Activated T-cell treated with anti-CD3 and anti-CD28 coated beads for 1 hour (primary cell): ENCODE measurements at places on chromosomes 5 and 9.

DNA sequence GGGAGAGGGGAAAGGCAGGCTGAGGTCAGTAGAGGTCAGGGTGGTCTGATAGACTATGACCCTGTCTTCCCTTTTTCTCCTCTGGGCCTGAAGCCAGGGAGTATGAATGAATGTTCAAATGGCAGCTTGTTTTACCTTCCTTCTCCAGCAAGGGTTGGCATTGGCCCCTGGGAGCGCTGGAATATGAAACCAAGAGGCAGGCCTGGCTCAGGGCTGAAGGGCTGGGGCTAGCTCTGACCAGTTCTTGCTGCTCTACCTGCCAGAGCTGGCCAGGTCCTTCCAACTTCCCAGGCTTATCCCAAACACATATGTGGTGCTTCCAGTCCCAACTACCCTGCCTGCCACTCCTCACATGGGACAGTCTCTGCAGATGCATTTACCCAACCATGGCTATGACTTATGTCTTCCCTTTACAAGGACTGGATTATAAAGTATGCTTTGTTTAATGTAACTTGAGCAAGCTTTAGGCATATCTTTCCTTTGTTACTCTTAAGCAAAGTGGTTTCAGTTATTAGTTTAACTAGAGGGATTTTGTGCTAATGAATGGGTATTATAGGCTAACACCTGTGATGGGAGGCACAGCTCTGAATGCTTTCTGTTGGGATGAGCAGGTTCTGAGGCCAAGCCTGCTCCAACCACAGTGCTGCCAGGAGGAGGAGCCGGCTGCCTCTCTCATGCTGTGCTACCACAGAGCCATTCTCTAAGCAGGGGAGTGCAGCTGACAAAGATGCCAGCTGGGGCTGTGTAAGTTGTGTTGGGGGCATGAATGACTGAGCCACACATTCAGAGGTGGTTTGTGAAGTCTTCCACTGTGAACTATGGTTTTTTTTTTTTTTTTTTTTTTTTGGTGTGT lies 6.1 kb downstream of the CCNI2 start:
- DNase-seq, result no peak

GRCh38 chr5:72955143-72955767 lies 586 bp upstream of the FCHO2 start:
- DNase-seq, result peak; percentile 10

DNA sequence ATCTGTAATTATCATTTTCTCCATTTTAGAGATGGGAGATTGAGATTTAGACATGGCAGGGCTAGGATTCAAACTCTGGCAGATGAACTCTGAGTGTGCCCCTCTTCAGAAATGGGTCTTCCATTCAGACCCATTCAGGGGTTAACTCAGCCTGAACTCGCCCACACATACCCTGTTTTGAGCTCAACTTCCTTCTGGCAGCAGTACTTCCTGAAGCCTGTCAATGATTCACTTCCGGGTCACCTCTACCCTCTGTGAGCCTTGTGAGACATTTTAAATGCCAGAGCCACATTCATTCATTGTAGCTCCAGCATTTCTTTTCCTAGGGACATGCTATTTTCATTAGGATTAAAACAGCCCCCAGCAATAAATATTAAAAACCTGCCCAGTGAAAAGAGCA lies 209.3 kb upstream of the SLC24A2 start:
- DNase-seq, result no peak

- no peak for DNase-seq
Observed at GRCh38 chr5:181204113-181204825, 727 bp downstream of the TRIM7 start.

DNA sequence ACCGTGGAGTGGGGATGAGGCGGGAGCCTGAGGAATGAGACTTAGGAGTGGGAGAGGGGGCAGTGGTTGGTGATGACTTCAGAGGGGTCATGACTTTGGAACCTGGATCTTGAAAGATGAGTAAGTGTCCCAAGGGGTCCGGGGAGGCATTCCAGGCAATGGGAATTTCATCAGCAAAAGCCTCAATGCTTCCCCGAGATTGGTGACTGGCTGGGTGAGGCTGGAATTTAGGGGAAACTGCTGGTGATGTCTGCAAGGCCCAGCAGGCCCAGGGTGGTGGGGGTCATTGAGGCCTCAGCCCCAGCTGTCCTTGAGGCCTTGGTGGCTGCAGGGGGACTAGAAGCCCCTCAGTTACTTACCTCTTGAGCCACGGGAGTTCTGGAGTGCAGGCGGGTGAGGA lies 7.5 kb downstream of the NDST1 start:
- DNase-seq, result no peak

DNA sequence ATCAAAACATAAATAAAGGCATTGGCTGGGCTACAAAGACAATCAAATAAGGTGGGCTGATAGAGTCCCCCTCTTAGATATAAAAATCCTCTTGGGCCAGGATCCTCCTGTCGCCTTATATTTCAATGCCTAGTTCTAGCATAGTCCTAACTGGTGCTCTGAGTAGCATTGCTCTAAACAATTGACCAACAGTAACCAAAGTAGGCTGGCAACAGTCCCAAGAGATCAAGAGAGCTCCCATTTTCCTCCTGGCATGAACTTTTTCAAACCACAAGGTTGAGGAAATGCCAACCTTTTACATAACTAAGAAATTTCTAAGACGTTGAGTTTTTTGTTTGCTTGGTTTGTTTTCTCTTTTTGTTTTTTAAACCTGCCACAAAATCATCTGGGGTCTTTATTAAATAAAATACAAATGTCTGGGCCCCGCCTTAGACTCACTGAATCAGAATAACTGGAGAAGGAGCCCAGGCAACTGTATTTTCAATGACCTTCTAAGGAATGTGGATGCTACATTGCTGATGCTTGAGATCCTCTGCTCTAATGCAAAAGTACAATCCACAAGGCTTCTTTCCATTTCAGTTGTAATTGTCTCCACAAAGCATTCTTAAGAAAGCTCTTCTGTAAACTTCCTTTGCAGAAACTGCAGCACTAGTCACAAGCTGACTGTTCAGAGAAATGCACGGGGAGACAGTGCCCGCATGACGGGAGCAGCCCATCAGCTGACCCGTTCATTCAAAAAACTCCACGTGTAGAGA lies 2.9 kb downstream of the SLC45A2 start:
- no peak for DNase-seq
